ENCODE measurements at places on chromosomes 7 and 10.

- no peak for DNase-seq
Observed at GRCh38 chr7:84837405-84837804, 349.5 kb downstream of the SEMA3D start.

DNA sequence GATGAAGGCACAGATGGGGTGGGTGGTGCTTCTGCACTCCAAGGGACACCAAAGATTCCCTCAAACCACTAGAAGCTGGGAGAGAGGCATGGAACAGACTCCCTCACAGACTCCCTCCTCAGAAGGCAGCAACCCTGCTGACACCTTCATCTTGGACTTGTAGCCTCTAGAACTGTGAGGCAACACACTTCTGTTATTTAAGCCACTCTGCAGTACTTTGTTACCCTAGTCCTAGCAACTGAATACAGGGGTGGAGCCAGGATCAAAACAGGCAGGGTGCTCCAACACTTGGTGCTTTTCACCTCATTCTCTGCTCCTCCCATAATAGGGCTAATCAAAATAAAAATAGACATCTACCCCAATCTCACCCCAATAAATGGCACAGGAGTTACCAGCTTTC lies 2.3 kb upstream of the GSTO1 start:
- DNase-seq = no peak

- DNase-seq = no peak
Observed at GRCh38 chr10:102163342-102163989, 11.3 kb downstream of the NOLC1 start.

DNA sequence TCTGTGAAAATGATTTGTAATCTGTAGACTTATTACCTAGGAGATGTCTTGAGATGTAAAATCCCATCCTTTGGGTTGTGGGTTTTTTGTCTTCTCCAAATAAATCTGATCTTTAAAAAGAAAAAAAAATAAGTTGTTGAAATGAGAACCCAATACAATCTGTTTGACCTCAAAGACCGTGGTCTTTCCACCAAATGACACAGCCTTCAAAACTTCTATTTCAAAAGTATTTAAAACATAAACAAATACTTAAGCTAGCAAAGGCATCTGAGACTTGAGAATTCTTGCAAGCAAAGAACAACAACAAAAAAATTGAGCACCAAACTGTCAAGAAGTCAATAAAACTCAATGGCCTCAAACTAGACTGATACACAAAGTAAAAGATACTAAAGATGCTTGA lies 67.9 kb upstream of the HECW1 start:
- DNase-seq = no peak

GRCh38 chr10:133219782-133220181 lies 10.2 kb upstream of the UTF1 start:
- DNase-seq = no peak

GRCh38 chr7:2360796-2361195 lies 6.2 kb downstream of the EIF3B start:
- peak; percentile 63 for DNase-seq

GRCh38 chr10:30897547-30897946 lies 134.1 kb downstream of the ZNF438 start:
- DNase-seq = no peak

- DNase-seq = no peak
Observed at GRCh38 chr10:60666221-60666620, 112.1 kb upstream of the CDK1 start.

- DNase-seq = no peak
Observed at GRCh38 chr10:98478430-98479222, 31.9 kb upstream of the HPS1 start.

DNA sequence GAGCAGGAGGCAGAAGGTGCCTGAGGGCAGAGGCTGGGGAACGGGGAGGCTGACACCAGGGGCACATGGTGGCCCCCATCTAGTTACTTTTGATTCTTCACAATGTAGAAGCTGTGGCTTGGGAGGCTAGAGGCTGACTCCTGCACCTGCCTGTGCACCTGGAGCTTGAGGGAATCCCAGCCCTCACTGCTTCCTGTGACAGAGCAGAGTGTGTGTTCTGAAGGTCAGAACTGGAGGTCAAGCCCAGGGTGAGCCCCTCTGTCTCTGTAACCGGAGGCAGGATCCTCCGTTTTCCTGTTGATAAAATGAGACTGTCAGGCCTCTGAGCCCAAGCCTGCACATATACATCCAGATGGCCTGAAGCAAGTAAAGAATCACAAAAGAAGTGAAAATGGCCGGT lies 124.8 kb downstream of the ACTR3B start:
- no peak for DNase-seq

GRCh38 chr7:87032604-87033339 lies 26.7 kb downstream of the ELAPOR2 start:
- no peak for DNase-seq

GRCh38 chr7:78435355-78435754 lies 636.8 kb downstream of the PHTF2 start:
- DNase-seq = no peak

- no peak for DNase-seq
Observed at GRCh38 chr7:25617673-25618072, 389.4 kb upstream of the NPVF start.

GRCh38 chr10:95461611-95462010 lies 99.6 kb downstream of the SORBS1 start:
- DNase-seq = no peak

GRCh38 chr10:22042557-22043326 lies 39.2 kb upstream of the DNAJC1 start:
- DNase-seq = no peak

- DNase-seq = no peak
Observed at GRCh38 chr7:104818961-104819880, 194.8 kb upstream of the KMT2E start.

DNA sequence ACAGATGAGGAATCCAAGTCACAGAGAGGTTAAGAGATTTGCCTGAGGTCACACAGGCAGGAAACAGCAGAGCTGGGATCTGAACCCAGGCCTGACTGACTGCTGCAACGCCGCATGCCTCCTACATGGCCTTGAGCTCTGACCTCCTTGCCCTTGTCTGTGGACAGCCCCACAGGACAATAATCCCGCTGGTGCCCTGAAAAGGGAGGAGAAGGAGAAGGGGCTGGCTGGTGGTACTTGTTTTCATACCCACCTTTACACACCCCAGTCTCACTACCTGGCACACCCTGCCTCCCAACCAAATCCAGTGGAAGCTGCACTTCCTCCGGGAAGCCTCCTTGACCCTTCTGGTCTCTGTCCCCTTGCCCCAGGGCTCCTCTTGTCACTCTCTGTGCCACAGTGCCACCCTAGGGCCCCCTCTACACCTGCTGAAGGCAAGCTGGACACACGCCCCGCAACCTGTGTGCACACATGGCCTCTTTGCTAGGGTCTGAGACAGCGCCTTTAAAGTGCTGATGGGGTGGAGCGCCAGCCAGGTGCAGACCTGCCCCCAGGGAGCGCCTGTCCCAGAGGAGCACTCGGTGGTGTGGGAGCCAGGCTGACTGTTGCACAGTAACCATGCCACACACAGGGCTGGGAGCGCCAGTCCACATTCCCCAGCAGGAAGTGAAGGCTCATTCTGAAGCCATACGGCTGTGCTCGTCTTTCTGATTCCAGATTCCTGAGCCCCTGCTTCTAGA lies 38.6 kb downstream of the ZCCHC24 start:
- DNase-seq = no peak

DNA sequence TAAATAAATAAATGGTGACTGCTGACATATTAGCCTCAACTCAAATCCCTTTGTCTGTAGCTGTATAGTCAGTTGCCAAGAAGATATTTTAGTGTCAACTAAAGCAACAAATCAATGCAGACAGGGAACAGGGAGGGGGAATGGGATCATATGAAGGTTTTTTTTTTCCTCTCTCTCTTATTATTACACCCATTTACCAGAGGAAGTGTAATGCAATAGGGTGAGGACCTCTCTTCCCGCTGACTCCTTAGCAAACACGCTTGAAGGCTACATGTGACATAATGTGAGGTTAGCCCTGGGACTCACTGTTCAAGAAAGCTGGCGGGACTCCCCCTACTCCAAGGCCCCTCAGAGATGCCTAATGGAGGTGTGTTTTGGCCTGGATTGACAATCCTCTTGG lies 88.2 kb downstream of the CHRM2 start:
- DNase-seq = no peak

DNA sequence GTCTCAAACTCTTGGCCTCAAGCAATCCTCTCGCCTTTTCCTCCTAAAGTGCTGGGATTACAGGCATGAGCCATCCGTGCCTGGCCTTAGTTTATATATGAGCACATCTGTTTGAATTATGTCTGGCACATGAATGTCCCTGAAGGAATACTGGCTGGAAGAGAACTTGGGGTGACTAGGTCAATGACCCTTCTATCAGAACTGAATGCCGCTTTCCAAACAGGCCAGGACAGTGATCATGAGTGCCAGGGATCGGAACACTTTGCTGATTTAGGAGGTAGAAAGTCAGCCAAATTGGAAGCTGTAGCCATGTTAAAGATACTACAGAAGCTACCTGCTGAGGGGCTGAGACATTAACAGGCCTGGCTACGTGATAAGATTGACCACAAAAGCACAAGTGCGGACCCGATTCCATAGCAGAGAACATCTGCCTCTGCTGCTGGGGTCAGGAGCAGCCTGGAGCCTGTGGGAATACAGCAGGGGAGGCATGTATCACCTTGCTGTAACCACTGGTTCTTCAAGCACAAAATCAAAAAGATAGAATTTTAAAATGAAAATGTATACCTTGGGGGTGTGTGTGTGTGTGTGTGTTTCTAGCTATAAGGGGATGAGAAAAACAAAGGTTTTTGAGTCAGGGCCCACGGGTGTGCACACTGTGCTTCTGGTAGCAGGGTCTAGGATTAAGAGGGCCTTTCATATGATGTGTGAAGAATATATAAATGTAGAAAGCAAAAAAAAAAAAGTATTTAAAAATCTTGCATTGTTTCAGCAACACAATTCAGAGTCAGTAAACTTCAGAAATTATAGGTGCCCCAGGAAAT lies 293.7 kb downstream of the BBS9 start:
- DNase-seq = no peak

- no peak for DNase-seq
Observed at GRCh38 chr7:112150823-112151641, 55.2 kb downstream of the DOCK4 start.

- DNase-seq = no peak
Observed at GRCh38 chr7:45259966-45260646, 102.5 kb downstream of the RAMP3 start.

DNA sequence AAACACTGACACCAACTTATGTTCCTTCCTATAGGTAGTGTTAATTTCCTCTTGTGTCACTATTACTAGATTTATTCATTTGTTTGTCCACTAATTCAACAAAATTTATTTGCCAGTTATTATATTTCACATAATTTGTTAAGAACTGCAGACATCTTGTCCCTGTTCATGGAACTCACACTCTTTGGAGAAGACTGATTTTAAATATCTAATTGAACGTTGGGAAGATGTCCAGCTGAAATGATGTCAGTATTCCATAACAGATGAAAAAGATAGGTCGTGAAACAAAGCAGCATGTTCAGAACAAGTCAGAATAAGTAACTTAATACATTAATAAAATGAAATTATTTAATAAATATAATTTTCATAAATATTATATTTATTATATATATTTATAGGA lies 873.1 kb upstream of the PHF14 start:
- DNase-seq = no peak

DNA sequence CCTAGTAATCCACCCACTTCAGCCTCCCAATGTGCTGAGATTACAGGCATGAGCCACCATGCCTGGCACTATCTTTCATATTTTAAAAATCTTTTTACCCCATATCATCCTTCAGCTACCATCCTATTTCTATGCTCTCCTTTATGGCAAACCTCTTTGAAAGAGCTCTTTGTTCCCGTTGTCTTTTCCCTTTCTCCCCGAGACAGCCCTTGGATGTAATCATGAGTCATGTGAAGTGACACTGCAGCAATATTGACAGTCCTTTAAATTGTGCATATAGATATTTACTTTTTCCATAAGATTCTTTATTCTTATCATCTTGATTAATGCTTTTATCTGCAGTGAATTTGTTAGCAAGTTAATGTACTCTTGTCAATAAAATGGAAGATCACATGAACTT lies 286.6 kb downstream of the ANKRD7 start:
- DNase-seq = no peak

DNA sequence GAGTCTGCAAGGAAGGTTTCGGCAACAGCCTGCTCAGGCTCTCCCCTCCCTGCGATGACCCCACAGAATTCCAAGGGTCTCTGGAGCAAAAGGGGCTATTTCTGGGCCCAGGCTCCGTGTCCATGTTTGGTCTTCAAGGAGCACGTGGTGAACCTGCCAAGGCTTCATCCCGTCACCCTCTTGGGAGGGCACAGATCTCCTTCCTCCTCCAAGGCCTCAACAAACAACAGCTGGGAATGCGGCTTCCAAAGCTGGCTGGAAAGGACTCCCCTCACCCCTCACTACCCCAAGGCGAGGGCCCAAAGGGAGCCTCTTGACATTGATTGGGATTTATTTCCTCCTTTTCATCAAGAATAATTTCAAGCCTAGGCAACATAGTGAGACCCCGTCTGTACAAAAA lies 14.0 kb upstream of the KPNA7 start:
- DNase-seq = no peak

DNA sequence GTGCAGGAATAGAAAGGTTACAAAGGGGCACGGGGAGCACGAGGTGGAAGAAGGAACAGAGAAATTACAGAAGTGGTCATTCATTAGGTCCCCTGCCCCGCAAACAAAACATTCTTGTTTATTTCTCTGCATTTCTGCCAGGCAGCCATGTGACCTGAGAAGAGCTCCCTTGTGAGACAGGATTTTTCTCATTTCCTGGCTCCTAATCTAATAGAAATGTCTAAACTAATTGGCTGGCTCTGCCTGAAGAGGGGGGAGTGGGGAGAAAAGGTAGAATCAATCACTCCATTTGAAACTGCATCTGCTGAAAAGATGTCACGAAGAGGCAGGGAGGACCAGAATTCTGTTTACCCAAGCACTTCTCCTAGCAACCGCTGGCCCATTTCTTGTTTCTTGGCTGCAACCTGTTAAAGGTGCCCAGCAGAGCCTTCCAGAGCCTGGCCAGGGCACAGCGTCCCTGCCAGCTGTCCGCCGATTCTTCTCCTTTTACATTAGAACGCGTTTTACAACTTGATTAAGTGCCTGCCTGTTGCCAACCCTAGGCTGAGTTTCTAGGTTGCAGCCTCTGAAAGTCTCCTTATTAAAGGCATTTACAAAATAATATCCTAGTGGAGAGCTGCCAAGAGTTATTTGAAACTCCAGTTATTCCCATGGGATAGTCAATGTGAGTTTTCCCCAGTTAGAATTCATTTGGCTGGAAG lies 1227.6 kb downstream of the TYW1 start:
- no peak for DNase-seq

- DNase-seq = no peak
Observed at GRCh38 chr10:75314570-75314969, 78.8 kb upstream of the COMTD1 start.

- peak; percentile 3 for DNase-seq
Observed at GRCh38 chr10:32650246-32650655, 204.3 kb downstream of the CCDC7 start.

DNA sequence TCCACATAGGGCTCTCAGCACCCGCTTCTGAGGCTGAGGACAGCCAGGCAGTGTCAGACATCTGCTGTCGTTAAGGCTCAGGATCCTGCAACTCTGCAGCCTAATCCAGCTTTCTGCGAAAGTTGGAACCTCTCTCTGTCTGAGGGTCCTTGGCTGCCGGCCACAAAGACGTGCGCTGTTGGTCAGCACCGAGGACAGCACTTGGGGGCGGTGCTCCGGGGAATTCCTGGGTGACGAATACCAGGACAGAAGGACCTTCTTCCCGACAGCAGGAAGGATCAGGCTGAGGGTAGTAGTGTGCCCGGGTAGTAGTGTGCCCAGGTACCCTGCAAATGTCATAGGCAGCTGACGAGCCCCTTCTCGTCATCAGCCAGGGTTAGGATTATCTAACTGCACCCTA lies 16.0 kb upstream of the RASGEF1A start:
- no peak for DNase-seq

GRCh38 chr7:106038289-106038688 lies 73.8 kb downstream of the SYPL1 start:
- no peak for DNase-seq

GRCh38 chr10:112849546-112849945 lies 100.5 kb upstream of the TCF7L2 start:
- no peak for DNase-seq

Measured in foreskin keratinocyte (primary cell).